ENCODE measurements at places on chromosomes 3 and 15.

DNA sequence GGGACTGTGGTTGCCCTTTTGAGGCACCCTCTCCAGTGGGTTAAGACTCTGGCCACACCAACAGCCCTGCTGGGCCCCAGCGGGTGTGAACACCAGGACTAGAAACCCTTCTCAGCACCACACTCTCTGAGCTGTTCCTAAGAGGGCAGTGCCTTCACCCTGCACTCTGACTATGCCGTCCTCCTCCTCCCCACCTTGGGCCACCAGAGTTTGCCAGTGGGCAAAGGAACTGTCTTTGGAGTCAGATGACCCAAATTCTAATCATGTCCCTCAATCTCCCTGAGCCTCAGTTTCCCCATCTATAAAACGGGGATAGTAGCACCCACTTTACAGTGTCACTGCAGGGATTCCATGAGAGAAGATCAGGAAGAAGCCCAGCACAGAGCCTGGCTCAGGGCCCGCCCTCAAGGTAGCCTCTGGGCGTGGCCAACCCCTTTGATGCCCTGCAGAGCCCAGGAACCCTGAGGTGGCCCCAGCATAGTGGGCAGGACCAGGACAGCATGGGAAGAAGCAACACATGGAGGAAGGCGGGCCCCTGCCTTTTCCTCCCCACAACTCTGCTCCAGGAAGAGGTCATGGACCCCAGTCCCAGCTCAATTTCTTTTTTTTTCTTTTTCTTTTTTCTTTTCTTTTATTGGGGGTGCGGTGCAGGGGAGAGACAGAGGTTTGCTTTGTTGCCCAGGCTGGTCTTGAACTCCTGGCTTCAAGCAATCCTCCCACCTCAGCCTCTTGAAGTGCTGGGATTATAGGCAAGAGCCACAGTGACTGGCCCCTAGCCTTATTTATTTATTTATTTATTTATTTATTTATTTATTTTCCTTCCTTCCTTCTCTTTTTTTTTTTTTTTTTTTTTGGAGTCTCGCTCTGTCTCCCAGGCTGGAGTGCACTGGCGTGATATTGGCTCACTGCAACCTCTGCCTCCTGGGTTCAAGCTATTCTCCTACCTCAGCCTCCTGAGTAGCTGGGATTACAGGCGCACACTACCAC is 115.7 kb upstream of the LINGO1 start:
- H3K4me3 ChIP-seq, result no peak overlapping the region
- peaks cover 14% of the 10 kb centered on the region for H3K4me1 ChIP-seq
- no peak overlapping the region for H3K27ac ChIP-seq
- no peaks in the 10 kb centered on the region for H3K27me3 ChIP-seq

- H3K27ac ChIP-seq, result no peak overlapping the region
- no peaks in the 10 kb centered on the region for H3K36me3 ChIP-seq
- H3K4me1 ChIP-seq, result no peaks in the 10 kb centered on the region
These were observed 46.8 kb downstream of the ALDH1L1 start for GRCh38 chr3:126133606-126134005.

DNA sequence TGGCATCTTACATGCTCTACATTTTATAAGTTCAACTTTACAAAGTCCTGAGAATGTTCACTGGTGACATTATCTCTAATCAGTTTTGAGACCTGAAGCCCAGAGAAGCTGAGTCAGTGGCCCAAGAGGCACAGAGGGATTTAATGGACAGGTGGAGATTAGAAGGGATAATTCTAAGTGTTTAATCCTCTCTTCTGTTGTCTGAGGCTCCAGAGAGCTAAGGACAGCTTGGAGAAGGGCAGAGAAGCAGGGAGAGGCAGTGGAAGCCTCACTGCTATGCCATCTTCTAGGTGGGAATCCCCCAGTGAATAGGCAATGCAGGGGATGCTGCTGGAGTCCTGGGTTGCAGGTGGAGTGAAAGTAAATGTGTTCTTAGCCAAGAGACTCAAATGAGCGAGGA is 369.4 kb upstream of the SLCO3A1 start:
- no peak overlapping the region for H3K27ac ChIP-seq
- no peak for DNase-seq
- no peak overlapping the region for H3K4me3 ChIP-seq
- H3K36me3 ChIP-seq, result no peaks in the 10 kb centered on the region

DNA sequence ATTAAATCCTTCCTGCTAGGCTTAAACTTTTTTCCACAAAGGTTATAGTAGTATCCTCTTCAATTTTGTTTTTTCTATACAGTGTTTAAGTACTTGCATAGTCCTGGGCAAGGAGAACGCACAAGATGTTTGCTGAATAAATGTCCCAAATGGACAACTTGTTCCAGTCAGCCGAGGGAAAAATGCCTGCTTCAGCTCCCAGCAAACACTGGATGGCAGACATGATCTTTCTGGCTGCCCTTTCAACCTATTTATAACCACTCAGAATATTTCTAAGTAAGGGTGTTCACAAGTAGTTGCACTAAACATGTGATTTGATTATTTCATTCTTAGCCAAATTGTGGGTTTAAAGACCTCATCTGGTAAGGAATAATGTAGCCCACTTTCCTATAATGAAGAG is 29.8 kb downstream of the GNB4 start:
- no peaks in the 10 kb centered on the region for H3K4me1 ChIP-seq
- no peak overlapping the region for H3K27ac ChIP-seq
- H3K36me3 ChIP-seq, result peaks cover 48% of the 10 kb centered on the region

GRCh38 chr15:59203657-59204056 is 3.0 kb upstream of the LDHAL6B start:
- peaks cover 46% of the 10 kb centered on the region for H3K27me3 ChIP-seq
- H3K4me3 ChIP-seq, result no peak overlapping the region
- no peak overlapping the region for H3K27ac ChIP-seq
- no peaks in the 10 kb centered on the region for H3K36me3 ChIP-seq
- DNase-seq, result no peak
- peaks cover 5% of the 10 kb centered on the region for H3K4me1 ChIP-seq

GRCh38 chr15:59190291-59190690 is 16.4 kb upstream of the LDHAL6B start:
- H3K27ac ChIP-seq, result no peak overlapping the region
- no peaks in the 10 kb centered on the region for H3K4me1 ChIP-seq
- peaks cover 40% of the 10 kb centered on the region for H3K27me3 ChIP-seq
- H3K36me3 ChIP-seq, result no peaks in the 10 kb centered on the region

GRCh38 chr15:67762610-67763368 is 62.5 kb upstream of the SKOR1 start:
- no peaks in the 10 kb centered on the region for H3K36me3 ChIP-seq
- H3K27me3 ChIP-seq, result no peaks in the 10 kb centered on the region
- no peak overlapping the region for H3K27ac ChIP-seq

- H3K27me3 ChIP-seq, result no peaks in the 10 kb centered on the region
- H3K36me3 ChIP-seq, result no peaks in the 10 kb centered on the region
- H3K27ac ChIP-seq, result no peak overlapping the region
- DNase-seq, result no peak
- no peak overlapping the region for H3K4me3 ChIP-seq
- no peaks in the 10 kb centered on the region for H3K4me1 ChIP-seq
These were observed 138.8 kb downstream of the BBX start for GRCh38 chr3:107661447-107662123.

DNA sequence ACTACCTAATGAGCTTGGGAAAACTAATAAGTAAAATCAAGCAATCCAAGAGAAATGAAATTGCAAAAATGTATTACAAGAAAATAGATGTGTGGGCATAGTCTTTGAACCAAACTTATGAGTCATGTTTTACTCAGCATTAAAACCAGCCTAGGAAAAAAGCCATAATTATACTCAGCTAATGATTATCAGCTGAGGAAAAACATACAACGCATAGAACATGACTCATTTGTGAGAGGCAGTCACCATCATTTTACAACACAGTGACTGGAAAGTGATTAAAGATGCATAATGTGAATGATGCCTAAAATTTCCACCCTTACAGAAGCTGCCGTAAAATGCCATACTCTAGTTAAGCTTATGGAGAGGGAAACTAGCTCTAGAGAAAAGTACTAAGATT is 238.0 kb upstream of the EOMES start:
- H3K27ac ChIP-seq, result no peak overlapping the region
- DNase-seq, result no peak
- no peak overlapping the region for H3K4me3 ChIP-seq

DNA sequence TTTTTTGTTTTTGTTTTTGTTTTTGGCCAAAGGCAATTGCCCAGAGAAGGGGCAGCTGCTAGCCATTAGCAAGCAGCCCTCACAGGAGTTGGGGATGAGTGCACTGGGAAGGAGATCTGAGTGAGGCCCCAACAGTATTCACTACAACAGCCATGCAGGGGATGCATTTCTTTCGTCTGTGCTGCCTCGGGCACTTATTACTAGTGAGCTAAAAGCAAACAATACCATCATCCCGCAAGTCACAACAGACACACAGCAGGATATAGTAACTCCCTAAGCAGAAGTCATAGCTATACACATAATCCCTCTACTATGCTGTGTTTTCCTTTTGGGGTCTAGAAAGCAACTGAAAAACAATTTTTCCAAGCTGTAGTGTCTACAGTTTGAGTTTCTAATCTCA is 27.2 kb downstream of the CRTAP start:
- no peak for DNase-seq
- H3K27me3 ChIP-seq, result no peaks in the 10 kb centered on the region
- H3K27ac ChIP-seq, result no peak overlapping the region
- H3K4me3 ChIP-seq, result no peak overlapping the region
- H3K4me1 ChIP-seq, result no peaks in the 10 kb centered on the region
- peaks cover 18% of the 10 kb centered on the region for H3K36me3 ChIP-seq

DNA sequence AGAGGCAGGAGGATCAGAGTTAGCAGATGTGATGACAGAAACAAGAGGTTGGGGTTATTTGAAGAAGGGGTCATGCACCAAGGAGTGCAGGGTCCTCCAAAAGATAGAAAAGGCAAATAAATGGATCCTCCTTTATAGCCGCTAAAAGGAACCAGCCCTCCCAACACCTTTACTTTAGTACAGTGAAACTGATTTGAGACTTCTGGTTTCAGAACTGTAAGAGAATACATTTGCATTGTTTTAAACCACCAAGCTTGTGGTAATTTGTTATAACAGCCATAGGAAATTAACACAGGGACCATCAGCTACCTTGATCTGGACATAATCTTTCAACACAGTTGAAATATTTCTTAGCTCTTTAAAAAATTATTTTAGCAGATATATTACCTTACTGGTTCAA is 166.6 kb downstream of the TIGIT start:
- DNase-seq, result no peak
- H3K27me3 ChIP-seq, result no peaks in the 10 kb centered on the region
- no peak overlapping the region for H3K4me3 ChIP-seq
- no peaks in the 10 kb centered on the region for H3K4me1 ChIP-seq
- no peaks in the 10 kb centered on the region for H3K36me3 ChIP-seq

DNA sequence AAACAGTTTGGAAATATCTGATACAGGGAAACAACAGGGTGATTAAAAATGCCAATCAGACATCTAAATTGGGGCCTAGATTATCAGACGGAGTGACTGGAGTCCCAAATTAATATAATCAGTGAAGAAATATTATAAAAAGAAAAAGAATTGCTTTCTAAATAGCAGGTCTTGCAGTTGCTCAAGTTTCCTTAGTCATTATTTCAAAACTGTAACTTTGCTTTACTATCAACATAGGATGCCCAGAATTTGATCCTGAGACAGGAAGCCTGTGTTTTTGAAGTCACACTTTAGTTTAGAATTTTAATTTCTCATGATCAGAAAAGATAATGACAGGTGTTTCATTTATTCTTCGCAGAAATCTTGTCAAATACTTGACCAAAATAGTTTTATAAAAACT is 105.9 kb downstream of the IL1RAP start:
- no peaks in the 10 kb centered on the region for H3K36me3 ChIP-seq
- no peak overlapping the region for H3K27ac ChIP-seq
- no peak overlapping the region for H3K4me3 ChIP-seq

- H3K36me3 ChIP-seq, result no peaks in the 10 kb centered on the region
- no peaks in the 10 kb centered on the region for H3K27me3 ChIP-seq
- no peak overlapping the region for H3K4me3 ChIP-seq
- peaks cover 35% of the 10 kb centered on the region for H3K4me1 ChIP-seq
- DNase-seq, result no peak
These were observed 13.1 kb downstream of the CA12 start for GRCh38 chr15:63368503-63368902.

DNA sequence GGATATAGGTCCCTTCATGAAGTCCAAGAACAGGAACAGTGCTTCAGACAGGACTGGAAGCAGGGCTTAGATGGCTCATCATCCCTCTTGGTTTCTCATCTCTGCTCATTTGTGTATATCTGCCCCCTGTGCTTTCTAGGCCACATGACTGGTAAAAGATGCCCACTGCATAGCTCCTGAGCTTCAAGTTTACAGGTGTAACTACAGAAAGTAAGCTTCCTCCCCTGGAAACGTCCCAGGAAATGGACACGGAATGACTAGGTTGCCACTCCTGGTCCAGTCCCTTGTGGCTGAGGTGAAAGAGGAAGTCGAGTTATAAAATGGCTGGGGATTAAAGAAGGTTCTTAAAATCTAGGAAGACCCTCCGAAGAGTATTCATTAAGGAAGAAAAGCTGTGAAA is 32.5 kb downstream of the MYO5A start:
- H3K27me3 ChIP-seq, result peaks cover 4% of the 10 kb centered on the region
- no peak overlapping the region for H3K27ac ChIP-seq
- H3K4me3 ChIP-seq, result no peak overlapping the region

- H3K27me3 ChIP-seq, result no peaks in the 10 kb centered on the region
- H3K4me3 ChIP-seq, result no peak overlapping the region
- no peak for DNase-seq
These were observed 222.9 kb downstream of the WDR72 start for GRCh38 chr15:53536479-53537120.

DNA sequence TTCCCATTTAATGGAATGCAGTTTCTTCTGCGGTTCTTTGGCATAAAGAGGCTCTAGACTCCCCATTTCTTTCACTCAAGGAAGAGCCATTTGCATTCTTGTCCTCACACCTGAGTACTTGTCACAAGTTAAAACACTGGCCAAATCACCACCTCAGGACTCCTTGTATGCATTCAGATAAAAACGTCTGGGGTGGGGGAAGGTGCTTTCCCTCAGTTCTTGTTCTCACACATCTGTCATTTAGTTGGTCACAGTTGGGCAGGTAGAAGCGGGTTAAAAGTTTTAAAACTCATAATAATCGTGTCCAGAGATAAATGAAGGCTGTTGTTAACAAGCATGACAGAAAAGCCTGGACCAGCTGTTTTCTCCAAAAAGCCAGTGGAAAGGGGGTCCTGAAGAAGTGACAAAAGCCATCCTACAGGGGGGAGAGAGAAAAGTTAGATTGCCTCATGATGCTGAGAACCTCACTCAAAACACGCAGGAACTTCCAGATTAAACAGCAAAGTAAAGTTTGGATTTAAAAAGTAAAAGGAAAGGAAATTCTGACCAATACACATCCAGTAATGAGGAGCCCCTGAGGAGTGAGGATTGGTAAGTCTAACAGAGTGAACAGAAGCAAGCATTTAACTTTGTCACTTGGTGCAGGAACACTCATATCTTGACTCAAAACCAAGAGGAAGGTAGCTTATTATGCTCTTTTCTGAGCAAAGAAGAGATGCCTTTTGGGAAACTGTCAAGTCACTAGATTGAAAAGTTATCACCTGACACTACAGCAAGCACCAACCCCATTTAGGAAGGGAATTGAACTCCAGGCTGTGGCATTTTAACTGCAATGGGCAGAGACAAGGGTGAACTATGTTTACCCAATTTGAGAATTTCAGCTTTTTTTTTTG is 2.8 kb downstream of the BCL2L10 start:
- DNase-seq, result no peak
- no peaks in the 10 kb centered on the region for H3K4me1 ChIP-seq
- H3K27me3 ChIP-seq, result 0 out of 3 replicates have a peak, but pooled peaks cover 2% of the 10 kb centered on the region
- no peak overlapping the region for H3K4me3 ChIP-seq
- no peak overlapping the region for H3K27ac ChIP-seq
